ENCODE measurements at places on chromosomes 3 and 15.

- no peak for DNase-seq
Measured at GRCh38 chr15:85125056-85125661, 143.5 kb downstream of the PDE8A start.

DNA sequence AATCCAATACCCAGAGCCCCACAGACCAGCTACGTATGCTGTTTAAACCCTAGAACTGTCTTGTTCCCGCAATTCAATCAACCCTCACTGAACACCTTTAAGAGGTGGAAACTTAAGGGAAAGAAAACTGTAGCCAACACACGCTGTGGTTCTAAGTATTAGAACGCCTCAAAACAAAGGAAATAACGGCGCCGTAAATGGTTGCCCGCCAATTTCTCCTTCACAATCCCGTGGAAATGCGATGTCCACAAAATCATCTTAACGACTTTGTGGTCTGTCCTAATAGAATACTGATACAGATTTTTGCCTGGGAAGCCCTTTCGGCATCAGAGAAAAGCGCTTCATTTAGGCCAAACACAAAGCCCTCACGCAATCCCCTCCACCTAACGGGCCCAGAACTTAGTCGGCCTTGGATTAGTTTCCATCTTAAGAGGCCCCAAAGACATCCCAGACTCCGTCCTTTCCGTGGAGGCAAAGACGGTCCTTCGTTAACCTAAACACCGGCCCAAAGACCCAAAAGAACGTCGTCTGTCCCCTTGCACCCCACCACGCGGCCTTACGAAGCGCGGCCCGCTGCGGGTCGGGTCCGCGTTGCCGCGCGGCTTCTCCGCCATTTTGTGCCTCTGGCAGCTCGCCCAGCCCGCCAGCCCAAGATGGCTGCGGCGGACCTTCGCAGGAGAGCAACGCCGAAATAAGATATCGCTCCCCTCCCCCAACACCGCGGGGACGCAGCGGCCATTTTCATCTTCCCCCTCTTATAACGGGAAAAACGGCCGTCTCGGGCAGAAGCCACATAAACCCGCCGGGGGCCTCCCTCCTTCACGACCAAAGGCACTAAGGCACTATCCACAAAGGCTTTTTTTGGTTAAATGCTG lies 763 bp downstream of the TRA2B start:
- peak; percentile 91 for DNase-seq

- DNase-seq = no peak
Measured at GRCh38 chr3:66098436-66098835, 59.7 kb upstream of the MAGI1 start.

GRCh38 chr3:106759731-106760130 lies 617.5 kb upstream of the CCDC54 start:
- DNase-seq = no peak

DNA sequence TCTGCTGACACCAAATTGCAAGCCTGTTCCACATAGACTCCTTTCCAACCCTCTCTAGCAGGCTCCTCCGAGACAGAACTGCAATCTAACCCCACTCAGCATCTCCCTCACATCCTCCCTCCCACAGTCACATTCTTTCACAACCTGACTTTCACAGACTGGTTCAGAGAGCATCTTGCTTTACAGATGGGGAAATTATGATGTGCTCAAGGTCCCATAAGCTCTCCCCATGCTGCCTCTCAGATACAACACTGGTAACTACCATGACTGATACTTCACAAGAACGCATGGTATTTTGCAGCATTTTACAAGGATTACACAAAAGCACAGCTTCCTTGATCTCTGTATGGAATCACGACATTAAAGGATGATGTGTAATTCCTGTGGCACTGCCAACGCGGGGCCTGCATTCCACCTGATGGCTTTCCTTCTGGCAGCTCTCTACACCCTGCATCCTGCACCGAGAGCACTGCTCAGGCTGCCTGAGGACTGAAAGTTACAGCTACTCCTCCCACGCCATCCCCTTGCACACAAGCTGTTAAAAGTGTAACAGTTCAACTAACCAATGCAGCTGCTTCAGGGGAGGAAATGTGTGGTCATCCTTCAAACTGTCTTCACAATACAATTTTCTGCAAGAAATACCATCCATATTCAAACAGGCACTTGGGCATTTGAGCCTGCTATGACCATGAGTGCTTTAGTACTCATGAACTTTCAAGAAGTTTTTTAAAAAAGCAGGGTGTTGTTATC lies 27.6 kb downstream of the TBC1D2B start:
- peak; percentile 71 for DNase-seq

DNA sequence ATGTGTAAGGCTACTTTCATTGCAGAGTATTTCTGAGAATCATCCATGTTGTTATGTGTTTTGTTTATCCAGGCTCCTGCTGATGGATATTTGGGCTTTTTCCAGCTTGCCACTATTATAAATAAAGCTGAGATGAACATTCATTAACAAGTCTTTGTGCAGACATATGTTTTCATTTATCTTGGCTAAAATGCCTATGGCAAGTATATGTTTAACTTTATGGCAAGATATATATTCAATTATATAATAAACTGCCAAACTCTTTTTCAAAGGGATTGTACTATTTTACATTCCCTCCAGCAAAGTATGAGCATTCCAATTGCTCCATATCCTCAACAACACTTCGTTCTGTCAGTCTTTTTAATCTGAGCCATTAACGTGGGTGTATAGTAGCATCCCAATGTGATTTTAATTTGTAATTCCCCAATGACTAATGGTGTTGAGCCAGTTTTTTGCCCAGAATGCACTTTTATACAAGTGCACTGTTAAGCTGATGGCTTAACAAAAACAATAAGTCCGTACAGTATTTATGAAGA lies 452.4 kb downstream of the SHQ1 start:
- DNase-seq = no peak

GRCh38 chr3:71103430-71103921 lies 480.1 kb downstream of the FOXP1 start:
- DNase-seq = no peak

DNA sequence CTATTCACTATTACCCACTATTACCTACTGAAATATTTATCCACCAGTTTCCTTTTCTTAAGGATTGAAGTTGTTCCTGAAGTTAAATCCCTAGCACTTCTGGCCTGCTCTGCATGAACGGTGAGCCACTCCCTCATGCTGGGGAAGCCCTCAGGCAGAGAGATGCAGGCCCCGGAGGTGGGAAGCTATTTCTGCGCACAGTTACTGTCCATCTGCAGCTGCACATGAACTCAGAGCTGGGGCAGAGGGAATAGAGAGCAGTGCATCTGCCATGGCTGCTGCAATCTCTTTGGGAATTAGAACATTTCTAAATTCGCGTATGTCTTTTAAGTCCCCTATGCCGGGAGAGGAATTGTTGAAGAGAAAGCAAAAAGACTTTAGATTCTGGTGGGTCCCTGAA lies 6.3 kb upstream of the GALNT15 start:
- no peak for DNase-seq

DNA sequence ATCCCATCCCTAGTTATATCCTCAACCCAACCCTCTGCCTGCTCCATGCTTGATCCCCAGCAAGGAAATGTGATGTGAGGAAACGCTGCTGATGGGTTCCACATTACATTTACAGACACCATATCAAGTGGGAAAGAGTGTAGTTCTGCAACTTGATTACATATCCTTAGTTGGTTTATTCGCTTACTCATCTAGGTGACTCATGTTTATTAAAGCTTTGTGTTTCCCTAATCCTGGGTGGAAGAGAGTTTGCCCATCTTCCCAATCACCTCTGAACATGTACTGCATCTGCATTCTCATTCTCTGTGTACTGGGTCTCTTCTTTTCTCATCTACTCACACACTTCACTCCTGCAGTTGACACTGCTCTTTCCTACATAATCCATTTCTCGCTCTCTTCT lies 91.7 kb upstream of the PDZRN3 start:
- DNase-seq = no peak

- DNase-seq = no peak
Measured at GRCh38 chr3:102580760-102581159, 145.9 kb downstream of the ZPLD1 start.

DNA sequence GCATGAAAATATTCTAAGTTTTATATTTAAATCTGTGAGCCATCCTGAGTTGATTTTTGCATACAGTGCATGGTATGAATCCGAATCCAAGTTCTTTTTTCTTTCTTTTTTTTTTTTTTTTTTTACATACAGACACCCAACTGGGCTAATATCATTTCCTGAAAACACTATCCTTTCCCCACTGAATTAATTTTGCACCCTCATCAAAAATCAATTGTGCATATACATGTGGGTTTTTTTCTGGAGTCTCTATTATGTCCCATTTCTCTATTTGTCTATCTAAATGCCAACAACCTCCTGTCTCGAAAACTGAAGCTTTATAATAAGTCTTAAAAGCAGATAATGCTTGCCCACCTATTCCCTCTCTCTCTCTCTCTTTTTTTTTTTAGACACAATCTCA lies 5.9 kb upstream of the ABI3BP start:
- no peak for DNase-seq

DNA sequence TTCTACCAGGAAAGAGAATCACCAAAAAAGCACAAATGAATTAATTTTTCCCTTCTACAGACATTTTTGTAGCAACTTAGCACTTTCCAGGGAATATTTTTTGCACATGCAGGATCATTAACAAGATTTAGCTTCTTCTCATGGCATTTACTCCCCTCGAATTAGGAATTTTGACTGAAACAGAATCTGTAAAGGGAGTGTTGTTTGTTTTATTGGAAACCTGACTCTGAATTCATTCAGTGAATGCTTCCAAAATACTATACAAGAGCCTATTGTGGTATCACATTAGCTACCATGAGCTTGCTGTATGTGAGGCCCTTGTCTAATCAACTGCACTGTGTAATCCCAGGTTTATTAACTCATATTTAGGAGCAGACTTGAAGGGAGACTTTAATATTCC lies 130.4 kb upstream of the ATP10A start:
- DNase-seq = no peak

DNA sequence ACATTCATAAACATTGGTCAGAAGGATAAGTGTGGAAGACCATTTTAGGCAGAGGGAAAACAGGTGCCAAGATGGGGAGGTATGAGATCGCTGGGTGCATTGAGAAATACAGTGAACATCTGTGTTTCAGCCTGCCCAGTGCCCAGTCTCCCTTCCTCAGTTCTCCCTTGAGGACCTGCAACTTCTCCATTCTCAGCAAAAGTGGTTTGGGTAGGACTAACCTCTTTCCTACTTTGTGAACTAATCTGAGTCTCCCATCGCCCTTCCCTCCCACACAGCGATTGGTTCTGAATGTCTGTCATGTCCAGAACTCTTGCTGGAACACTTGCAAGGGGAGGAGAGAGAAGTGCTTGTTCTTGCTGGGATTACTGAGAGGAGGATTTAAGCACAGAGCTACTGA lies 10.9 kb upstream of the CCNL1 start:
- DNase-seq = no peak

DNA sequence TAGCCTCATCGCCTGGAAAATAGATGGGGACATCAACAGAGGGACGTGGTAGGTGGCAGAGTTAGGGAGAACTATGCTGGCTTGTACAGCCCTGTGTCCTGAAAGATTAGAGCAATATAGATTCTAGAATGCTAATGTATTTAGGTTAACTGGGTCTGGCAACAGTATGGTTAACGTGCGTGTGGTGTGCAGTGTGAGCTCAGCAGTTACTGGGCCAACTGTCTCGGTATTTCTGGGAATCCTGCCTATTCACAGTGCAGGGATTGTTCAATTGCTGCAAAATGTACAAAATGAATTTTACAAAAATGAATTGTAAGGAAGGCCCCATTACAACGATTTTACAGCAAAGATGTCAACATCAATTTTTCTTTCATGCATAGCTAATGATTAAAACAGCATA lies 20.6 kb downstream of the MEIS2 start:
- no peak for DNase-seq

DNA sequence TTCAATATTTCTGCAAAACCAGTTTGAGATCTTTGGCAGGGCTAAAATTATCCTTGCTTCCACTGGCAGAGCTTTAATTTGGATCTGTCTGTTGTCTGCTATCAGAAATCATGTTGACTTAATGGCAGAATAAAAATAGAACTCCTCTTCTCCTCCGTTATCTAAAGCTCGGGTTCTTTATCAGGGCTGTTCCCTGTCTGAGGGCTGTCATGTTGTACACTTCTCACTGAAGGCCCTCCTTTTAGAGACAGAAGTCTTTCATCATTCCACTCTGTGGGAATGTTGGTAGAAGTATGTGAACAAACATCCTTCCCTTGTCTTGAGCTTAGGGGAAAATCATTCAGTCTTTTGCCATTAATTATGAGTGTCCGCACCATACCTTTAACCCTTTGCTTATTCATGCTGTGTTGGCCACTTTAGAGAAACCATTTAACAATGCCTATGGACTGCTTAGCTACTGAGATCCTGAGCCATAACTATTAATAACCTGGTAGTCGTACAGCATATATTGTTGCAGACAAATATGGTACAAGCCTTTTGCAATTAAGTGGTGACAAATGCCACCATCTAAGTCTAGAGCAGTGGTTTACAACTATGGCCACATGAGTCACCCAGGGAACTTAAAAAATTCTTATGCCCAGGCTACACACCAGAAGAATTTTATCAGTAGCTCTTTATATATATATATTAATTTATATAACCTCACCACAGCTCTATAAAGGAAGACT lies 226.0 kb upstream of the TPM1 start:
- DNase-seq = no peak

DNA sequence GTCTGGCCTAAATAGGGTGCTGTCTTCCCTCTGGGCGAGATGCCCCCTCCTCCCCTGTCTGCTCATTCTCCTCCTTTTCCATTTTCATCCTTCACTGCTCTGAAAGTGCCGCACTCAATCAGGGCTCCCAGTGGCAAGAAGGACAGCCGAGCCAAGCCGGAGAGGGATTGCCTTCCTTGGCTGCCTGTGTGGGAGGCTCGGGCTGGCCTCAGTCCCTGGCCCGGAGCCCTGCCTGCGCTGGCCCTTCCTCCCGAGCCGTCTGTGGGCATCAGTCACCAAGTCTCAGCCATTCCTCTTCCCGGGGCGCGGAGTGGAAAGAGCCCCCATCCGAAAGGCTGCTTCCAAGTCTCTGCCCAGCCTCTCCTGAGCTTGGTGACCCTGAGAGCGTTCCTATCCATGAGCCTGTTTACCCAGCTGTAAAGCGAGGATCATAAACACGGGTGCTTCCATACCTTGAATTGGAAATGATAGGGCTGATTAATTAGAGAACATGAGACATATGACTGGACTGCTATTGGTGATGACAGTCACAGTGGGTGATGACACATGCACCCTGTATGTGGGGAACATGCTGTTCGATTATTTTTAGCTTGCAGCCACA lies 59.1 kb upstream of the TLE3 start:
- DNase-seq = no peak

DNA sequence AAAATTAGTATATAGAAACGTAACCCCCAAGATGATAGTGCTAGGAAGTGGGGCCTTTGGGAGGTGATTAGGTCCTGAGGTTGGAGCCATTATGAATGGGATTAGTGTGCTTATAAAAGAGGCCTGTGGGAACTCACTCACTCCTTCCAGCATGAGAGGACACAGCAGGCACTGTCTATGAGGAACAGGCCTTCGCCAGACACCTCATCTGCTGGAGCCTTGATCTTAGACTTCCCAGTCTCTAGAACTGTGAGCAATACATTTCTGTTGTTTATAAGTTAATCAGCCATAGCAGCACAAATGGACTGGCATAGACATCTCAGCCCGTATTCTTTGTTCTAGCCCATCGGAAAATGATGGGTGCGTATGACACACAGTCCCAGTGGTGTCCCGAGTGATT lies 152.3 kb downstream of the GABRG3 start:
- no peak for DNase-seq
